CD8-positive, alpha-beta T cell (primary cell): ENCODE measurements at places on chromosomes 6 and 20.

- no peak for DNase-seq
Measured at GRCh38 chr20:53625311-53626129, 31.9 kb upstream of the ZNF217 start.

GRCh38 chr6:104505838-104506237 lies 353.9 kb downstream of the HACE1 start:
- DNase-seq = no peak

- no peak for DNase-seq
Measured at GRCh38 chr6:53746442-53747103, 48.2 kb upstream of the LRRC1 start.

GRCh38 chr6:142152746-142153145 lies 5.7 kb downstream of the VTA1 start:
- DNase-seq = no peak

DNA sequence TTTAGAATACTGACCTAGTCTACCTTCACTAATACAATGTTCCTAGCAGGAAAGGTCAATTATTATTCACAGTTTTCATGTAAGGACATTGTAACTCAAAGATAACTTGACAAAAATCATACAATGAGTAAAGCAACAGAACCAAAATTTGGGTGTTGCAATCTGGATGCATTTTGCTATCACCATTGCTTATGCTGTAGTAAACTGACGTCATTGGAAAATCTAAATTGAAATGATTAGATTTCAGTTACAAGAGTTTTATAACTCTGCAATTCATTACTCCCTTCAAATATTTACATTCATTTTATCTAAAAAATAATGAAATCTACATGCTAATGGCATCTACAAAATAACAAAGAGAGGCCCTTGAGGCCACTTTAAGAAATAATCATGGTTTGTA lies 147.0 kb downstream of the TENT5A start:
- DNase-seq = no peak

DNA sequence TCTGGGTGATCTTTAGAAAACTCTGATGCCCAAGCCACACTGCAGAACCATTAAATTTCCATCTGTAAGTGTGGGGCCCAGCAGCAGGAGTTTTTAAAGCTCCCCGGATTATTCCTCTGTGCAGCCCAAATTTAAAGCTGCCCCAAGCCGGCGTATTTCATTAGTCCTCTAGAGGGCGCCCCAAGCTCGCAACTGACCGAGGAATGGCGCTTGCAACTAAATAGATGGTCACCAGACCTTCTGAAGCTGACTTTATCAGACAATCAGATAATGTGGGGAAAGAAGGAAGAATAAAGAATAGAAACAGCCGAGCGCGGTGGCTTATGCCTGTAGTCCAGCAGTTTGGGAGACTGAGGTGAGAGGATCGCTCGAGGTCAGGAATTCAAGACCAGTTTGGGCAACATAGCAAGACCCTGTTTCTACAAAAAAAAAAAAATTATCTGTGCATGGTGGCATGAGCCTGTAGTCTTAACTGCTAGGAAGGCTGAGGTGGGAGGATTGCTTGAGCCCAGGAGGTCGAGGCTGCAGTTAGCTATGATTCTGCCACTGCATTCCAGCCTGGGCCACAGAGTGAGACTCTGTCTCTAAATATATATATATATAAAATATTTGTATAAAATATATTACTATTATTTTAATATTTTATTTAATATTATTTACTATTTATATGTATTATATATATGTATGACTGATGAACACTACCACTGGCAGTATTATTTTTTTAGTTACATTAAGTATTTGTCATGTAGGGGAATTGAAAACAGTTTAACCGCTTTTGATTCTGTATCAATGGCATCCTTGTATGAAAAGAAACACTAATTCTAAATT lies 56.0 kb downstream of the OTOR start:
- peak; percentile 3 for DNase-seq

DNA sequence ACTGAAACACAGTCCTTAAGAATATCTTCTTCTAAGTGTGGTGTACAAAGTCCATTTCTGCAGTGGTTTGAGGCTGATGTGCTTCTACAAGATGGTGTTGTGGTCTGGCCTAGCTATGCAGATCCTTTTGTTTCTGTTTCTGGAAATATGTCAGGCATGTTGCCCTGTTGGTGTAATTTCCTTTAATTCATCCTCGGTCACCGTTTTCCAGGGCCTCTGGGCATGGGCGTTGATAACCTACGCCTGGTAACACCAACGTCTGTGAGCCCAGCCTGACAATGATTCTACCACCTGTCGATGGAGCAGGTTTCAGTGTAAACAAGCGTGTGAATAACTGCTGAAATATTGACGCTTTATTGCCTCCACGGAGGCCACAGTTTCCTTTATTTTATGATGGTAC lies 33.3 kb upstream of the AFDN start:
- no peak for DNase-seq

DNA sequence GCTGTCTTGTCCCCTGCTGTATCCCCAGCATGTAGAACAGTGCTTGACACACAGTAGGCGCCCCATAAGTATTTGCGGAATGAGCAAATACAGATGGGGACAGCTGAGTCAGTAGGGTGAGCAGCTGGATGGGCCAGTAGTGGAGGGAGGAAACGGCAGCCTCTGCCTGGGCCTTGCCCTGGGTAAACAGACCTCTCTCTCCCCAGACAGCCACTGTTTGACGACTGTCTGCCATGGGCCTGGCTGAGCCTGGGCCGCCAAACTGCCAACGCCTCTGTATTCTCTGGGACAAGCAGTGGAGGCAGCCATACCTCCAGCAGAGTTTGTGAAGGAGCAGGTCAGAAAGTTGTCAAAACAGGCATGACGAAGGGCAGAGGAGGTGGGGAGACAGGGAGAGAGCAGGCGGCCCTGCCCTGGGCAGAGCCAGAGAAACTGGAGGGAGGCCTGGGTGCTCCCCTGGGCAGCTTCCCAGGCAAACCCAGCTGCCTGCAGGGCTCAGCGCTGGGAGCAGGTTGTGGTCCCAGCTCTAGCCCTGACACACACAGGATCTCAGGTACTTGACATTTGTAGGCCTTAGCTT lies 15.2 kb downstream of the HNF4A start:
- DNase-seq = no peak

- no peak for DNase-seq
Measured at GRCh38 chr6:168181876-168182275, 102.9 kb upstream of the FRMD1 start.

DNA sequence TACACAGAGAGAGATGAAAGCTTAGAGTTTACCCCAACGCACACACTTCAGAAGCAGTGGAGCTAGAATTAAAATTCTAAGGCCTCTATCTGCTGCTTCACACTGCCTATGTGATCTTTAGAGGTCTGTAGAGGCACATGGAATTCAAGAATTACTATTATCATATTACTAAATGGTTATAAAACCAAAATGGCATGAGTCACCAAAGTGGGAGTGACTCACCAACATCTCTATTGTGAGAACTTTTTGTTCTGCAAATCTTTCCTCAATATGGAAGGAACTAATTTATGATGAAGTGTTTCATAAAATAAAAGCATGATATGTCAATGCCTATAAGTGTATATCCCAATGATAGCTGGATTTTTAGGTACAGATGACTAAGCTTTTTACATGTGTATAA lies 28.5 kb upstream of the TMEM244 start:
- DNase-seq = no peak

GRCh38 chr6:156191895-156192294 lies 585.3 kb upstream of the ARID1B start:
- no peak for DNase-seq

- DNase-seq = no peak
Measured at GRCh38 chr6:85923013-85923430, 280.3 kb upstream of the SYNCRIP start.

DNA sequence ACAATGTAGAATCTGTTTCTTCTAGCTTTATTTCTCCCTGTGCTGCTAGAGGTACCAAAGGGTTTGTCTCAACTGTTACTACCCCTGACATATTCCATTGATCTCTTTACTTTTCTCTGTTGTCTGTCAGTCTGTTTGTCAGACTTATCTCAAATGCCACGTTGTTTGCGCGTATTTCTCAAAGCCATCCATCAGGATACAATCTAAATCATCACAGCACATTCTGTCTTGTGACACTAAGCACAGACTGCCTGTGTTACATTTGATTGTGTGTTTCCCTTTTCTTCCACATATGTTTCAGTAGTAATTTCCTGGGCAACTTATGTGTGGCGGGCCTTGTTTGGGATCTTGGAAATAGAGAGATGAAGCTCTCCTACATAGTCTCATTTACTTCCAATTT lies 30.2 kb upstream of the SERINC3 start:
- no peak for DNase-seq

GRCh38 chr6:136347847-136348246 lies 58.2 kb upstream of the BCLAF1 start:
- DNase-seq = no peak

- no peak for DNase-seq
Measured at GRCh38 chr6:21538186-21538798, 55.3 kb upstream of the SOX4 start.

- DNase-seq = no peak
Measured at GRCh38 chr6:139373928-139374356, 506 bp downstream of the CITED2 start.

GRCh38 chr20:17571153-17571527 lies 1.3 kb downstream of the DSTN start:
- no peak for DNase-seq

DNA sequence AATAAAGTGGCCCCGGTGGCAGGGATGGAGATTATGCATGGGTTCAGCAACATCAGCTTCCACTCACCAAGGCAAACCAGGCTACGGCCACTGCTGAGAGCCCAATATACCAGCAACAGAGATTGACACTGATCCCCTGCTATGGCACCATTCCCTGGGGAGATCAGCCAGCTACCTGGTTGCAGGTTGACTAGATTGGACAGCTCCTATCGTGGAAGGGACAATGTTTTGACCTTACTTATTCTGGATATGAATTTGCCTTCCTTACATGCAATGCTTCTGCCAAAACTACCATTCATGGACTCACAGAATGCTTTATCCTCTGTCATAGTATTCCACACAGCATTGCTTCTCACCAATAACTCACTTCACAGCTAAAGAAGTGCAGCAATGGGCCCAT lies 174.8 kb upstream of the TNFAIP3 start:
- no peak for DNase-seq

GRCh38 chr6:36686668-36687513 lies 8.4 kb downstream of the CDKN1A start:
- no peak for DNase-seq

GRCh38 chr20:53087037-53087777 lies 115.0 kb downstream of the TSHZ2 start:
- DNase-seq = no peak

DNA sequence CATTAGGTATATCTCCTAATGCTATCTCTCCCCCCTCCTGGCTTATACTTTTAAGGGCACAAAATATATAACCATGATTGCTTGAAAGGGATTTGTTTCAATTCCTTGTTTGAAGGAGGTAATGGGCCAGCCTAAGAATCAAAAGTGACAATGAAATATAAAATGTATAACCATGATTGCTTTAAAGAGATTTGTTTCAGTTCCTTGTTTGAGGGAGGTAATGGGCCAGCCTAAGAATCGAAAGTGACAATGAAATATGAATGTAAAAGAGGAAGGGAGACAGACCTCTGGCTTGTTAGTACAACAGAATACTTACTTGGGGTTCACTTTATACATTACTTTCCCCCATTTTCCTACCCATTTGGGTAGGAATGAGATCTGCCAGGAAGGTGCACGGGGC lies 55.5 kb downstream of the FOXC1 start:
- DNase-seq = no peak

GRCh38 chr20:63120808-63121090 lies 95.2 kb downstream of the YTHDF1 start:
- no peak for DNase-seq

- no peak for DNase-seq
Measured at GRCh38 chr20:57560554-57561355, at the start of gene PCK1. TSS of gene PCK1 (plus strand) at chr20:57561110. CDS start at chr20:57561412, 302 bp downstream.

DNA sequence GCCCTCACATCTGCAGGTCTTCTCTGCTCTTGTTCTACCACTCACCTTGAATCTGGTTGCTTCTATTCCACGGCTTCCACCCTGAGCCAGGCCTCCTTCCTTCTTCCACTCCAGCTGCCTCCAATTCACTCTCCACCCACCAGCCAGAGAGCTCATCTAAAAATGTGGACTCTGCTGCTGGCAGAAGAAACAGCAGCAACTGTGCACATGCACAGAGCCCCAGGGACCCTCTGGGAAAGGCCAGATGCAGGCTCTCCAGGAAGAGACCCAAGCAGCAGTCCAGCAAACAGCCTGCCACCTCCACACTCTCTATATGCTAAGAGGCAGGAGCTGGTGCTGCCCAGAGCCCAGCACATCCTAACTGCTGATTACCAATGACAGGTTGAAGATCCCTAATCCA lies 162.6 kb upstream of the TOP1 start:
- no peak for DNase-seq

GRCh38 chr6:56246881-56247653 lies at the start of gene COL21A1:
TSS of gene COL21A1 (minus strand) at chr6:56247580. CDS start at chr6:56182618, 64,962 bp downstream.
- DNase-seq = no peak

- peak; percentile 22 for DNase-seq
Measured at GRCh38 chr6:109515781-109516409, 32.9 kb upstream of the ZBTB24 start.

- DNase-seq = no peak
Measured at GRCh38 chr6:139979021-139979725, 604.7 kb upstream of the CITED2 start.

- DNase-seq = no peak
Measured at GRCh38 chr20:55166063-55166462, 690.7 kb downstream of the DOK5 start.

DNA sequence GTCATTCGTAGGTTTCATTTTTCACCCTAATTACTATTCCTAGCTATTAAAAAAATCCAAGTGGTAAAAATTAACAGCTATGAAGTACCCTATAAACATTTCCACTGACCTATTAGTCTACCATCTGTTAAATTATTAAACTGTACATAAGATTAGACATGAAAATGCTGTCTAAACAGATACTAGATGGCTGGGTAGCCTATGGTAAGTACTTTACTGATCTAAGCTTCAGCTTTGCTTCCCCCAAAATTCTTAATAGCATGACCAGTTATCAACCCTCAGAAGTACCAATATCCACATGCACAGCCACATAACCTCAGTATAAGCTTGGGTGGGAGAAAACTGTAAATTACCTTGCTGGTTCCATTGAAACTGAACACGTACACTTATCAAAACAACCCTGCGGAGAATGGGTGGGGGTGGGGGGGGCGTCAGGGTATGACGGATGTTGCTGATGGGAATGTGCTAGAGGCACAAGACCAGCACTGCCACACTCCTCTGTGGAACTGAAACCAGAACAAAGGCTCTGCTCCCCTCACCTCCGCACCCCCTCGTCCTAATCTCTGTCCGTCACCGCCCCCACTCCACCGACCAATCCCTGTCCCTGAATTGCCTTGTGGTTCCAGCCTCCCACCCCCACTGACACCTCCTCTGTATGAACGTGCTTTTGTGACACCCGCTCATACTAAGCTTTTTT lies 45.3 kb downstream of the B4GALT5 start:
- DNase-seq = peak; percentile 51

- no peak for DNase-seq
Measured at GRCh38 chr20:31587545-31588389, 17.3 kb upstream of the ID1 start.

- DNase-seq = no peak
Measured at GRCh38 chr6:89133981-89134380, 11.9 kb upstream of the PM20D2 start.

GRCh38 chr6:132813173-132813856 lies 1.1 kb upstream of the RPS12 start:
- DNase-seq = peak; percentile 72
